ENCODE measurements at places on chromosomes 2 and 18.
A peak's percentile ranks its signal among the peaks of the same experiment; 100 is the strongest.

GRCh38 chr2:211174021-211174420, 617.6 kb downstream of the CPS1 start:
- no peak for DNase-seq

DNA sequence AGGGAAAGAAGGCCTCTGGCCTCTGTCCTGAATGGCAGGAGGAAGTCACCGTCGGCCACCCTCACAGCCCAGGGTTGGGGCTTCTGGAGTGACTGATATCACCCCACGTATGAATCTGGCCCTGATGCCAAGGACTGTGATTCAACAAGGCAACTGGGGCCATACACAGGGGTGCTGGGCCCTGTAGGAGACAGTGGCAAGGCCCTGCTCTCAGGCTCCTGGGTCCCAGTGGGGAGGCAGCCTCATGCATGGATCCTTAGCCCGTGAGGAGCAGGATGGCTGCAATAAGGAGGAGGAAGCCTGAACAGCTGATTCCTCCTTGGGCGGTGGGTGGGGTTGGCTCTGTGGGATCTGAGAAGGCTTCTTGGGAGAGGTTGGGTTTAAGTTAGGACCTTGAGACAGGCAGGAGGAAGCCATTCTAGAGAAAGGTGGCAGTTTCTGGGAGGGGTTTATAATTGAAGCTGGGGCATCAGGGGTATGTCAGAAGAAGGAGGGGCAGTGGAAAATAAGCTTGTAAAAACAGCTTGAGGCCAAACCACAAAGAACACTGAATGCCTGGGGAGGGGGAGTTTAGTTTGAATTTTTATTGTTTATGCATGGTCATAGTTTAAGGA, 42.8 kb upstream of the LAPTM4A start:
- DNase-seq, result no peak

DNA sequence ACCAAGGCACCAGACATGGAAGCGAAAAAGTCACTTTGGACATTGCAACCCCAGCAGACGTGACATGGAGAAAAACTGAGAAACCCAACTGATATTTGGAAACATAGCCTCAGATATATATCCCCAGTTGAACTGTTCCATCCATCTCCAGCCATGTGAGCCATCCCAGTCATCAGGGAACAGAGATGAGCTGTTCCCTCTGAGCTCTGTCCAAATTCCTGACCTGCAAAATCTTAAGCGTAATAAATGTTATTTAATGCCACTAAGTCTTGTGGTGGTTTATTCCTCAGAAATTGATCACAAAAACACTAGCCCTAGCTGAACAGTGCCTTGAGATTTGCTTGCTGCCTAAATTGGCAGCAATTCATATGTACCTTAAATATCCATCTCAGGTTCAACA, 182.8 kb downstream of the NRP2 start:
- DNase-seq, result no peak

DNA sequence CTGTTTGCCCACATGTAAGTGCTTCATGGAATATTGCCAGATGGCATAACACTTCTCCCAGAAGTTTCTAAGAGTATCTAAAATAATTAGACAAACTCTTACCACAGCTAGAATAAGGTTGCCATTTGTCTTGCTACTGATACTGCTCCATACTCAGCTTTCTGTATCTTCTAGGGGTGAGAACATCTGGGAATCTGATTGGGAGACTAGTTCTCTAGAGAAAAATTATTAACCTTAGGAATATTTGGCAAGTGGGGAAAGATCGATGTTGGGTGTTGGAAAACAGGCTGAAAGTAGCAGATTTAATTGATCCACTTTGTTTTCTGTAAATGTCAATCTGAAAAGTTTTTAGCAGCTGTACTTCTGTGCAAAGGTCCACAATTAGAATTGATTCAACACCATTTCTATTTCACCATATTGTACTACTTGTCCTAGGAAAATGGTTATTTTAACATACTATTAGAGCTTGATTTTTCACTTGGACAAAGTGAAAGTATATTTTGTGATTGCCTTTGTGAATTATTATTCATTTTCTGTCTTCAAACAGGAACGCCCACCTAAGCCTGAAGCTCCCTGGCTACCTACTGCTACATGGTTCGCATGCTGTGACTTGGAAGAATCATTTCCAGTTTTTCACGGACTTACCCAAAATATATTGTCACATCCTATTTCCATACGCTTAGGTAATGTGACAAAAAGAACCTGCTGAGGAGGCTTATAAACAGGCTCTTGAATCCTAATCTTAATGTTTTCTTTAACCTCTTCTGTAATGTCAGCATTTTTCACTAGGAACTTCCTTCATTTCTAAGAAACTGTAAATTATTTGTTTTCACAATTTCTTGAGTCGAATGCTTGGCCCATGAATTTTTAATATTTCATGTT, 147.7 kb downstream of the TRABD2A start:
- DNase-seq, result no peak

DNA sequence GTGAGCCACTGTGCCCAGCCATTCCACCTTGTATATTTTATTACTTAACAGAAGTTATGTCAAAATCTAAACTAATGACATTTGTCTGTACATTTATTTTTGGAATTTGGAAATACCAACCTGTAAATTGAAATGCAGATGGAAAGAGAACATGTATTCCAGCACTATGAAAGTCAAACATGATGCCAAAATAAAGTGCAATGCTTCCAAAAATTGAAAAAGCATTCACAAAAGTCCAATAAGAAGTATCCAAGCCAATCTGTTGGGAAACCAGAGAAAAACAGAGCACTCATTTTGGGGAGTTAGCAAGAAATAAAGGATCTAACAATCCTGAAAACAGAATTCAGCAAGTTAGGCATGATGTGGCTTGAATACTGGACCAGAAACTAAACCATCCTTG, 30.3 kb upstream of the NARS1 start:
- no peak for DNase-seq

DNA sequence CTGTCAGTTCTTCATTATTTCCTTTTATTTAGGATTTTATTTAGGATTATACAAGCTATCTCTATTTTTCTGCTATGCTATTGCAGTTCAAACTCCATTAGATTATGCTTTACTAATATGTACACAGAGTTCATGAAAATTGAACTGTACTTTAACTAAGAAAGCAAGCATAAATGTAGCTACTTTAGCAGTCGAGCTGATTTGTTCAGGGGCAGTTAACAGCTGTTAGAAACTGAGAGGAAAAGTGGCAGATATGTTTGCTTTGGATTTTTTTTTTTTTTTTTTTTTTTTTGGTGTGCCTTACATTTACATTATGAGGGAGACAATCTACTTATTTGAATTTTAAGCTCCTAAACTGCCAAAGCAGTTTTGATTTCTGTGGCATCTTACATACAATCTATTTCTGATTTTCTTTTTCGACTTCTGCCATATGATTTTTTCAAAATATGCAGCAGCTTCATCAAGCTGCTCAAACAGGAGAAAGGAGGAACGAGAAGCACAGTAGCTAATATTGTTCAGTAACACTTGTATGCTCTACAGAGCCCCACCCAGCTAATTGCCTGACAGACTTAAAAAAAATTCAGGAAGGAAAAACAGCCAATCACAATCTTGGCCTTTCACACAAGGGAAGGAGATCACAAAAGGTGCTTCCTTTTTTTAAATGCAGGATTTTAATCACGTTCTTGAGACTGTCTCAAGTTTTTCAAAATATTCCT, 233.4 kb upstream of the SIX3 start:
- no peak for DNase-seq

DNA sequence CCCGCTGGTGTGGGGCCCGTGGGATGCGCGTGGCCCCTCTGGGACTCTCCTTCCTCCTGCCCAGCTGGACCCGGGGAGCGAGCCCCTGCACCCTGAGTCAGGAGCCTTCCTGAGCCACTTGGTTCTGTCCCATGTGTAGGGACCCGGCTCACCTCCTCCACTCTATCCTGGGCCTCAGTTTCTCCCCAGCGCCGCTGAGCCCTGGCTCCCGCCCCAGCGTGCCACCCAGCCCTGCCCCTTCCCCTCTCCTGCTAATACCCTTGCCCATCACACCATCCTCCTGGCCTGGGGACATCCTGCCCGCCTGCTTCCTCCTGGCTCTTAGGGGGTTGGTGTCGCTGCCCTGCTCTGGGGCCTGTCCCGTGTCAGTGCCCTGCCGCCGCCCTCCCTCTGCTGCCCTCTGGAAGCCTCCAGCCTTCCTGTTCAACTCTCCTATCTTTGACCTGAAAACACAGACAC, 24.8 kb downstream of the GPC1 start:
- no peak for DNase-seq

- no peak for DNase-seq
These were observed 189.0 kb downstream of the GALNT1 start for GRCh38 chr18:35770376-35771014.

DNA sequence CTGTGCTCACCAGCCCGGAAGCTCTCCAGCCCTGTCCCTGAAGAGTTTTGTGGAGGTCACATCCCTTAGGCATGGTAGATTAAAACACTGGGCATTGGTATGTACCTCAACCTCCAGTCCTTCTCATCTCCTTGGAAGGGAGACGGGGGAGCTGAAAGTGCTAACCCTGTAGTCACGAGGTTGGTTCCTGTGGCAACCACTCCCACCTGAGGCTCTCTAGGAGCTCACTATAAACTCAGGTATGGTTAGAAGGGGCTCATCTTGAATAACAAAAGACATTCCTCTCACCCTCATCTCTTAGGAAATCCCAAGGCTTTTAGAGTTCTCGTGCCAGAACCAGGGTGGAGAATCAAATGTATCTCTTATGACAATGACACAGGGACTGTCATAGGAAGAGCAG, 43.0 kb upstream of the MGAT4A start:
- DNase-seq, result no peak

- no peak for DNase-seq
These were observed 10.6 kb upstream of the TEX51 start for GRCh38 chr2:126888046-126888445.

GRCh38 chr2:32977228-32977758, 30.5 kb downstream of the LTBP1 start:
- DNase-seq, result no peak

- DNase-seq, result no peak
These were observed 818.0 kb upstream of the ACVR2A start for GRCh38 chr2:147026664-147027295.

DNA sequence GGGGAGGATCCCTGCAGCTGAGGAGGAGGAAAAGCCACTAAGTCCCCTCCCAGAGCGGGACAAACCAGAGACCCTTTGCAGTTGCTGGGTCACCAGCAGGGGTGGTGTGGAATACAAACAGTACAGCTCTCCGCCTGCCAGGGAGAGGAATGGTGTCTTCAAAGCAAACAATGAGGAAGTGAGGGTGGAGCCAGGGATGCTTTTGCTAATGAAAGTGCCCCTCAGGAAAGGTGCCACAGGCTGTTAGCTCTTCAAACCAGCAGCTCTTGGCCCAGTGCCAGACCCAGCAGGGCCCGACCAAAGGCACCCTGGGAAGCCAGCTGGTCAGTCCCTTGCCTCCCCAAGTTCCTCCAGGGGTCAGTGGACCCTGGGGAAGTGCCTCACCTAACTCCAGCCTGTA, 102.8 kb downstream of the HIBCH start:
- no peak for DNase-seq

- no peak for DNase-seq
These were observed 110.8 kb downstream of the FMNL2 start for GRCh38 chr2:152445791-152446201.

GRCh38 chr2:20370191-20370590, 19.5 kb upstream of the PUM2 start:
- no peak for DNase-seq

DNA sequence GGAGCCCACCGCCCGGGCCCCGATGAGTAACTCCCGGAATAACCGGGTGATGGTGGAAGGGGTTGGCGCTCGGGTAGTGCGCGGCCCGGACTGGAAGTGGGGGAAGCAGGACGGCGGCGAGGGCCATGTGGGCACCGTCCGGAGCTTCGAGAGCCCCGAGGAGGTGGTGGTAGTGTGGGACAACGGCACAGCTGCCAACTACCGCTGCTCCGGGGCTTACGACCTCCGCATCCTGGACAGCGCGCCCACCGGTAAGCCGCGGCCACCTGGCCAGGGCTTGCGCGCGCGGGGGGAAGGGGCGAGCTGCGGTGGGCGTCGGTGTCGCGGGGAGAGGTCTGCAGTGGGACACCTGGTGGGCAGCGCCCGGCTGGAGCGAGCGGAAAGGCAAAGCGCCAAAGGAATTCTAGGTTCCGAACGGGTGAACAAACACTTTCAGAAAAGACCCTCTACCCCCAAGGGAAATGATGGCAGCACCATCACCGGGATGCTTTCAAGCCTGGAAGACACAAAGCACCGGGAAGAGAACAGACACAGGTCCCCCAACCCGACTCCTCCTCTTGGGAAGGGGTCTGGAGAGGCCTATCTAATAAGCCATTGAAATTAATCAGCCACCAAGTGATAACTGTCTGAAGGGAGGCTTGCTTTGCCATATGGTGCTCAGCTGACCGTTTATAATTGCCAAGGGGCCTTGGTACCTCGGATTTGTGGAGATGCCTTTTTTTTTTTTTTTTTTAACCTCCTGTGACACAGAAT, 1.1 kb downstream of the MIB1 start:
- DNase-seq, result no peak

DNA sequence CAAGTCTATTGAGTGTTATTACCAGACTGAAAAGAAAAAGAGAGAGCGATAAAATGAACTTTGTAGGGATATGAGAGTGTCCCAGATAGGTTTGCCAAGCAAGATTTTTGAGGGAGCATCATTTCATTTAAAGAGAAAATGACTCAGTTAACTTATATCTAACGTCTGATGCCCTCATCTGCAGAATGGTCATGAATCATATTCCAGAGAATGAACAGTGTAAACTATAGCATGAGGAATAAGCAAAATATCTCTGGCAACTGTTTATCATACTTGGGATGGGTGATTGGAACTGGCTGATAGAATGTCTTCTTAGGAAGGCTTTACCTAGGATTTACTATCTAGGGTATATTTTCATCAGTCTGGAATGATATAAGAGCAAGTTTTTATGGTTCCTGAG, 289.4 kb downstream of the CMPK2 start:
- DNase-seq, result no peak

DNA sequence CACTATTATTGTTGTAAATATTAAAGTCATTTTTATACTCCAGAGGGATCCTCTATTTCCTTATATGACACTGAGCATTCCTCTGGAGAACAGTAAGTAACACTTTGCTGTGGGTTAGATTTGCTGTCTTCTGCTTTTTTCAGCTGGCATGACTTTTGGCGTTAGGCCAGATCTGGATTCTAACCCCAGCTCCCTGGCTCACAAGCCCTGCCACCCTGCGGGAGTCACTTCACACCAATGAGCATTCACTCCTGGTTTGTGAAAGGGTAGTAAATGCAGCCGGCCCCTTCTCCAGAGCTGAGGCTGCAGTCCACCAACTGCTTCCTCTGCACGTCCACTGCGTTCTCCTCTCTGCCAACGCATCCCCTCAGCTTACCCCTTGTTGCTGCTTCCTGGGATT, 373.8 kb upstream of the RAB6C start:
- DNase-seq, result no peak

GRCh38 chr18:75492852-75493251, 65.3 kb upstream of the SMIM21 start:
- DNase-seq, result no peak

- DNase-seq, result no peak
These were observed 102.5 kb downstream of the FMNL2 start for GRCh38 chr2:152437276-152438108.

GRCh38 chr18:32284284-32284683, 94.4 kb downstream of the MEP1B start:
- no peak for DNase-seq

GRCh38 chr2:190649035-190649797, at the start of gene NAB1:
Gene NAB1, plus strand, starts transcription at chr2:190649083. Its CDS starts 10,094 bp downstream, at chr2:190659177.
- peak; percentile 25 for DNase-seq

Data from GM18507 (cell line).